ENCODE measurements at places on chromosomes 5 and 9.

- no peak for DNase-seq
Measured at GRCh38 chr5:59622848-59623247, 270.7 kb downstream of the PDE4D start.

DNA sequence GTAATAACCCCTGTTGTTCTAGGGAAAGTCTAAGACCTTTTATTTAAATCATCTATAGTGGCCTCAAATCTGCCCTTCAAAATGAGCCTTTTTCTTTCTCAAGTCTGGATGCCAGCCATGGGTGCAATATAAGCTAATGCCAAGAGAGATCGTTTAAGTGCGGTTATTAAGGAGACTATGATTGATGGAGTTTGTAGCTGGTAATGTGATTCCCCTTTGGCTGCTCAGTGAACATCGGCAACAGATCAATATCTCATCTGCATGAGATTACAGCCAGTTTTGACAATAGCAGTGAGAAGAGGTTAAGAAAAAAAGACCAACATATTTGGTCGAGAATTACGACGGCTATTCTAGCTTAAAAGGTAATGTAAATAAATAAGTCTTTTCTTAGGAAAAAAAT is 1049.4 kb upstream of the NUDT12 start:
- DNase-seq = no peak

DNA sequence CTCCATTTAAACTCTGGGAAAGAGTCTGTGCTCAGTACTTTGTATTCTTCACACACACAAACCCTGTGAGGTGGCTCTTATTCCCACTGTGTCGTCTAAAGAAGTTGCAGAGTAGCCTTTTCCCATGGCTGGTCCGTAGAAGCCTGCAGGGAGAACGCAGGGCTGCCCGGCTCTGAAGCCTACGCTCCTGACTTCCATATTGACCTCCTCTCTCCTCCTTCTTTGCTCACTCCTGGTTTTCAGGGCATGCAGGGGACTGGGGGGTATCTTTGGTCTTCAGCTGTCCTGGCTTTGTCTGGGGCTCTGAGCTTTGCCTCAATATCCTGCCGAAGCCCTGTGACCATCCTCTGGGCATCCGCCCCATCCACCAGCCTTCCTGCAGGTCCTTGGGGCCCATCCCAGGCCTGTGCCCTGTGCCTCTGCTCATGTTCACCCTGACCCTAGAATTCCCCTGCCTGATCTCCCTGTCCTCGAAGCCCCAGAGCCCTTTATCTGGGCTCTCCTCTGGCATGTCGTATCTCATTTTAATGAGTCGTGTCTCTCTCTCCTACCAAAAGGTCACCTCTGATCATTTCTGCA is 83.8 kb upstream of the FSTL4 start:
- DNase-seq = no peak

DNA sequence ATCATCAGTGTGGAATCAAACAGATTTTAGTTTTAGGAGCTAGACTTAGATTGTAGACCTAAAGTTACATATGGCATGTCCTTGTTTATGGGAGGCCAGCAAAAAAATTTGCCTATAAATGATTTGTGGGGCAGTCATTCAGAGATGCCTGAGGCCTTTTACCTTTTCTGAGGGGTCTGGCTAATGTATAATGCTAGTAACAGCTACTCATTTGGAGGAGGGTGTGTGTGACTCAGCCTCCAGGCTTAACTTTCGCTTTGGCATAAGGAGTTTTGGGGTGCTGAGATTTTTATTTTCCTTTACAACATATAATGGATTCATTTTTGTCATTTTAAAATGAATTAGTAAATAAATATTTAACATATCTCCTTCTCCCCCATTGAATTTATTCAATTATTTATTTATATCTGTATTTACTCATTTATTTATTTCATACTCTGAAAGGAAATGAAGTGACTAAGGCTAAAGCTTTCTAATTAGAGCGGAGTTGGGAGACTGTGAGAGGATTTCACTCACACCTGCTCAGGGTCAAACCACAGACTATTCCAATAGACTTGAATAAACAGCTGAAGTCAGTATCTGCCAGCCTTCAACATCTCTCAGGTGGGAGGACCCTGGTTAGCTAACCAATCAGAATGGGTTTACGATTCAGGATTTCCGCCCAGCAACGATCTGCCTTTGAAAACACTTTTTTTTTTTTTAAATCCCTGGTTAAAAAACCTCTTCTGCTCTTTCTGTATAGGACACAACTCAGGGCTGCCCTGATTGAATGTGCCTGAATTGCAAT is 487.5 kb upstream of the SGCD start:
- DNase-seq = no peak

DNA sequence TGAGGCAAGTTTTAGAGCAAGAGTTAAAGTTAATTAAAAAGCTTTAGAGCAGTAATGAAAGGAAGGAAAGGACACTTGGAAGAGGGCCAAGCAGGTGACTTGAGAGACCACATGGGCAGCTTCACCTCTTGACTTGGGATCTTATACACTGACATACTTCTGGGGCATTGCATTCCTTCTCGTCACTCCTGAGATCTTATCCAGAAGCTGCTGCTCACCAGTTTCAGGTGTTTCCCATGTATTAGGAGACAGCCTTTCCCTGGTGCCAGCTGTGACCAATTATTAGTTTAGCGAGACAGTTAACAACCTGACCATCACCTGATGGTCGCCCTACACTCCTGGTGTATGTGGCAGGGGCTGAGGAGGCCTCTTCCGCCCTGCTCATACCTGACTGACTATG is 382.1 kb downstream of the KDM4C start:
- no peak for DNase-seq

- DNase-seq = no peak
Measured at GRCh38 chr9:134186471-134187109, 22.2 kb upstream of the RNU6ATAC start.

DNA sequence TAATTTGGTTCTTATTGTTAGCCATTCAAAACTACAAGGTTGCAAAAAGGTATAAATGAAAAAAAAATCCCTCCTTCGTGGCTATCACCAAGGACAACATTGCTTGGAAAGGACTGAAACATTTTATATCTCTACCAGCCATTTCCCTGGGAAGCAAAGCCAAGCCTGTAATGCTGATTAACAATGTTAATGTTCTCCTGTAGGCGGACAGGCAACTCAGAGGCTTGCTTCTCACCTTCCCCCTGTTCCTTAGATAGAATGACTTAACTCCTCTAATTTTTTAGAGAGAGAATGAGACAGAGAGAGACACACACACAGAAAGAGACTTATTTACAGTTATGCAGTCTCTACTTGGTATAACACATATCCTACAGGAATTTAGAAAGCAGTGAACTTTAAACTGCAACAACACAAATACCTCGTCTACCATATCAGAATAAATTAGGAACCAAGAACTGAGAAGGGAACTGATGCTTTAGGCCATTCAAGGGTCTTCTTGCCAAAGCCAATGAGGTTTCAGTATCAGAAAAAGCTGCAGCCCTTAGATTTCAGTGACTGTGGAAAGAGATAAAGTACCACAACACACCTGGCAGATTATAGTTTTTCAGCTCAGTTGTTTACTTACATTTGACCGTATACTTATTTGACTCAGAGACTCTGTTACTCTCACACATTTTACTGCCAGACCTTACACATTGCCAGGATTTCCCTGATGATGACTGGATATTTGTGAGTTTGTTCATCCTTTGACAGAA is 20.9 kb upstream of the MAN2A1 start:
- DNase-seq = no peak

- no peak for DNase-seq
Measured at GRCh38 chr5:34487159-34487879, 168.8 kb upstream of the RAI14 start.

- no peak for DNase-seq
Measured at GRCh38 chr9:131035548-131035947, 26.6 kb downstream of the LAMC3 start.
